ENCODE measurements at places on chromosomes 16 and 17.

DNA sequence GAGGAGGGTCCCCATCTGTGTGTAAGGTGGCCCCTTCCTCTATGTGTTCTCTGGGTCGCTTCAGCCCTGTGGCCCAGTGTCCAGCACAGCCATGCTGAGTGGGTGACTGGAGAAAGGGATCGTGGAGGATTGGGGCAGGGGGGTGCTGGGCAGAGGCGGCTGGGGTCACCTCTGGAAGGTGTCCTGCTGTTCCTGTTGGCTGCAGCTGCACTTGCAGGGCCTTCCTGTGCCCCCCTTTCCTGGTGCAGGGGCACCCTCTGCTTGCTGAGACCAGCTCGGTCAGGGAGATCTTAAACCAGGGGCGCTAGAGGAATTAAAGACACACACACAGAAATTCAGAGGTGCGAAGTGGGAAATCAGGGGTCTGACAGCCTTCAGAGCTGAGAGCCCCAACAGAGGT, 11.1 kb downstream of the IL32 start:
- no peak for DNase-seq

DNA sequence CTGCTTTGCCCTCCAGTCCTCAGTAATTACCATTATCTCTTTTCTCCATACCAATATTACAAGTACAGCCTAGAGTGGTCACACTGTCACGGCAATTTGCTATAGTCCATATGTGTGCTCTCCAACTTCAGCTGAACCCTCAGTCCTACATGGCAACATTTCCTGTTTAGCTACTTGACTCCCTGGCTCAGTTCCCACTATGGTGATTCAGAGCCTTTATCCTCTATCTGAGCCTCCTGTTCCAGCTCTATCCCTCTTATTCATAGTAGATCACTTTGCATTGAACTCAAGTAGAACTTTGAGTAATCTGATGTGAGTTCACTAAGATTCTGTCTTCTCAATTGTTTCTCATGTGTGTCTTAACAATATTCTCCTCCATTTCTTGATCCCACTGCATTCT, 43.7 kb upstream of the GOSR1 start:
- DNase-seq: no peak

DNA sequence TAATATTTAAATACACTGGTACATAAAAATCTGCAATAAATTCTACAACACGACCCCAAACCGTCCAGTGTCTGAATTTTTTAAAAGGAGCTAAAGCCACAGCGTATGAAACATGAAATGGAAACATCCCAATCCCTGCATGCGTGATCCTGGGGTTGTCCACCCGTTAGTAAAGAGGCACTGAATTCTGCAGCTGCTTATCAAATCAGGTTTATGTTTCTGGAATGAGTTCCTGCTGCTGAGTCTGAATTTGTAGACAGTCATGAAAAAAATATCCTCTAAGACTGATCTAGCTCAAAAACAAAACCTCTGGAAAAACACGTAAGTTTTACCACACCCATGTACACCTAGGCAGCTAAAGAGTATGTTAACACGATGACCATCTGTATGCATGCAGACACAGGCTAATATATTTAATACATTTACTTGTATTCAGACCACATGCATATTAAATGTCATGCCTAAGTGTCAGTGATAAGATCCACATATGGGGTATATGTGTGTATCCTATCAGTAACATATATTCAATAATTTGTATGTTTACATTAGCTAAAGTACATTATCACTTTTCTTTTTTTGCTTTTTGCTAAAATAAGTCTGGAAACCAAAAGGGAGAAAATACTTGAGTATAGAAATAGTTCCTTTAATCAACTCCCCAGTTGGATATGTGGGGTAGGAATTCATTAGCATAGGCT, 420.5 kb upstream of the PSMD7 start:
- DNase-seq: no peak

- peak; percentile 83 for DNase-seq
These were observed at the start of gene TBKBP1 for GRCh38 chr17:47693731-47694580. TBKBP1 (plus strand) TSS chr17:47694161; CDS start chr17:47696113, 1,952 bp downstream.

- no peak for DNase-seq
These were observed 11.5 kb downstream of the GSE1 start for GRCh38 chr16:85624646-85625045.

DNA sequence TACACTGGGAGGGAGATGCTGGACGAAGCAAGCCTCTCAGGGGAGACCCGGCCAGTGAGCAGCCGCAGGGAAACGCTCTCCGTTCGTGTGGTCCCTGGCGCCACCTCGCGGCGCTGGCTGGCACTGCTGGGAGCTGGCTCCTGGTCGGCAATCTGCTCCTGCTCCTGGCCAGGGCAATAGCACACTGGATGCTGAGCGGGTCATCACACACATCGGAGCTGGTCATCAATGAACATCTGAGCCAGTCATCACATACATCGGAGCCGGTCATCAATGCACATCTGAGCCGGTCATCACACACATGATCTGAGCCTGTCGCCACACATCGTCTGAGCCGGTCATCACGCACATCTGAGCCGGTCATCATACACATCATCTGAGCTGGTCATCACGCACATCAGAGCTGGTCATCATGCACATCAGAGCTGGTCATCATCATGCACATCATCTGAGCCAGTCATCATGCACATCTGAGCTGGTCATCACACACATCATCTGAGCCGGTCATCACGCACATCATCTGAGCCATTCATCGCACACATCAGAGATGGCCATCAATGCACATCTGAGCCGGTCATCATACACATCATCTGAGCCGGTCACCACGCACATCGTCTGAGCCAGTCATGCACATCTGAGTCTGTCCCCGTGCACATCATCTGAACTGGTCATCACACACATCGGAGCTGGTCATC, 217.3 kb downstream of the RBFOX3 start:
- DNase-seq: peak; percentile 87

- no peak for DNase-seq
These were observed 239.7 kb downstream of the XYLT1 start for GRCh38 chr16:17230932-17231581.

DNA sequence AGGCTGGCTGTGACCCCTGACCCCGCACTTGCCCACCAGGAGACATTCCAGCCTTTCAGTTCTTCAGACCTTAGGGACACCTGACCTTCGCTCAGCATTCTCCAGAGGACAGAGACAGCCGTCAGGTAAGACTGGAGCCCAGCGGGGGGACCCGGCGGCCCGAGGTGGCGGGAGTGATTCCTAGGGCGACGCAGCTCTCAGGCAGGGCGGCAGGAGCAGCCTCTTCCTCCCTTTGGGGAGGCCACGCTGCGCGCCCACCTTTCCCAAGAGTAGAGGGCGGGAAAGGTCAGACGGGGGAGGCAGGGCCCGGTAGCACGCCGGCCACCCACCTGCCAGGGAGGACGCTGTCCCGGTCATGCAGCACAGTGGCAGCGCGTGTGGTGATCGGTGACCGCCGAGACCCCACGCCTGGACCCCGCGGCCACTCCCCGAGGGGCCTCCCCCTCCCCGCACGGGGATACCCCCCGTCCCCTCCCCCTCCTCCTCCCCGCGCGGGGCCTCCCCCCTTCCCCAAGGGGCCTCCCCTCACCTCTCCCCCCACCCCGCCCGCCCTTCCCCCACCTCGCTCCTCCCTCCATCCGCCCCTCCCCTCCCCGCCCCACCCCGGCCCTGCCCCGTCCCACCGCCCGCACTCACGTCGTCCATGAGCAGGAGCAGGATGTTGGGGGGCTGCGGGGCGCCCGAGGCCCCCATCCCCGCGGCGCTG, 472 bp downstream of the GALNS start:
- no peak for DNase-seq

GRCh38 chr16:89084411-89084810, 9.2 kb upstream of the ACSF3 start:
- DNase-seq: no peak

DNA sequence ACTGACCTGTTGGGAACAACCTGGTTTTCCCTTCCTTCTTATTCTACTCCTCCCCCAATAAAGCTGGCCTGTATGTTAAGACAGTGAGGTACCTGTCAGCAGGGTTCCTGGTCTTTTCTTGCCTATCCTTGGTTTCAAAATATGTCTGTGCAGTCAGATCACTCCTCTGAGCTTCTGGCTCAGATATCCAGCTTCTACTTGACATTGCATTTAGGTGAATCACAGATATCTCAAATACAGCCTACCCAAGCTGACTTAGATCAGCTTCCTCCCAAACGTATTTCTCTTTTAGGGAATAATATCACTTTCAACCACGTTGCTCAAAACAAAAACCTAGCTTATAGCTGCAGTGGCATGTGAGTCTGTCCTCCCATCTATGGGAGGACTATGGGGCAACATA, 48.7 kb downstream of the TEX14 start:
- DNase-seq: no peak

DNA sequence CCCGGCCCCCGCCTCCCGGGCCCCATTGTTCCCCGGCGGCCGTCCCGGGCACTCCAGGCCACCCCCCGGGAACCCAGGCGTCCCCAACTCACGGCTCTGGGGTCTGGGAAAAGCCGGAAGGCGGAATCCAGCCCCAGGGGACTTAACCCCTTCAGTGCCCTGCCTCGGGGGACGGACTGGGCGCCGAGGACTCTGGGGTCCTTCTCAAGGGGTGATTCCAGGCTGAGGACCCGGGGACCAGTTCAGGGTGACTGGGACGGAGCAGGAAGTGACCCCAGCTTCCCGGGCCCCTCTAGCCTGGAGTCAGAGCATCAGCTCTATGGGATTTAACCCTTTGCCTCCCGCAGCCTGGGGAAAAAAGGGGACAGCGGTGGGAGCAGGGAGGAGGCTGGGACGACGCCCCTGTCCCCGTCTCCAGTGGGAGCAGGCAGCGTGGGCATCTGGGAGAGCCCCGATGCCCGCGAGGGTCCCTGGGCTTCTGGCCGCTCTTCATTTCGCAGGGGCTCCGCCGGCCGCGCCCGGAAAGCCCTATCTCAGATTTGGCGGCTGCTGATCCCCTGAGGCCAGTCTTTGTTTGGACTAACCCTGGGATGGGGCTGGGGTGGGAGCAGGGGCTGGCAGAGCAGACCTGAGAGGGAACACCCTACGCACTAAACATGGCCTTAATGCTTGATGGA, at the start of gene ZNF629:
TSS of gene ZNF629 (minus strand) at position 270 of the 677 bp plus-strand sequence. CDS start 2,723 bp downstream, outside the sequence.
- peak; percentile 77 for DNase-seq
